Activated CD4-positive, CD25-positive, alpha-beta regulatory T cell treated with anti-CD3 and anti-CD28 coated beads, Interleukin-2, amount 50 U/mL, for 72 hours (primary cell): ENCODE measurements at places on chromosomes 2 and 18.

- DNase-seq, result no peak
These were observed 231.1 kb upstream of the EPAS1 start for GRCh38 chr2:46066116-46066515.

GRCh38 chr2:234334151-234334550 lies 162.7 kb downstream of the ARL4C start:
- no peak for DNase-seq

DNA sequence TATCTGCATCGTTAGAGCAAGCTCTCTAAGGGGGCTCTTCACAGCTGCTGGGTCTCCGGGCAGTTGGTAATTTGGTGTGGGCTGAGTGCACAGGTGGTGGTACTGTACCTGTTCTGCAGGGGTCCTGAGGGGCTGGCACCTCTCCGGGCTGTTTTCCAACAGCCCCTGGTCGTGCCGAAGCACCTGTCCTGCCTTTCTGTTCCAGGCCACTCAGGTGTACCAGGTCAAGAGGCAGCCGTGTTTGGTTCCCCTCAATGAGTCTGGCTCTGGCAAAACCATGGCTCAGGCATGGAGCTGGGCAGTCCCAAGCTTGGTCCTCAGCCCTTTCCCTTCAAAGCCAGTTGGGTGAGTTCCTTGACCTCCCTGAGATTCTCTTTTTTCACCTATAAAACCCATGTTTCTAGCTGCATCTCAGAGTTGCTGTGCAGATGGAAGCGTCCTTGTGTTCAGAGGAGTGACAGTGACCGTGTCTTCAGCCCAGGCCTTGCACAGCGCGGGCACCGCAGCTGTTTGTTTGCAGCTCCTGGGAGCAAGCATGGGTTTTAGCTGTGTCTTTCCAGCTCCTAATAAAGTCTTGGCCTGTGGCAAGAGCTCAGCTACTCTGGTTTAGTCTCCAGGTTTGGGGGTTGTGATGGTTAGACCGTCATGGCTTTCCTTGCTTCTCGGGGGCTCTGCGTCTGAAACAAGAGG lies 110.9 kb downstream of the GLI2 start:
- no peak for DNase-seq

GRCh38 chr2:118265873-118266455 lies 177.7 kb downstream of the INSIG2 start:
- DNase-seq, result no peak

- DNase-seq, result no peak
These were observed 832.0 kb upstream of the ZEB2 start for GRCh38 chr2:145351864-145352425.

DNA sequence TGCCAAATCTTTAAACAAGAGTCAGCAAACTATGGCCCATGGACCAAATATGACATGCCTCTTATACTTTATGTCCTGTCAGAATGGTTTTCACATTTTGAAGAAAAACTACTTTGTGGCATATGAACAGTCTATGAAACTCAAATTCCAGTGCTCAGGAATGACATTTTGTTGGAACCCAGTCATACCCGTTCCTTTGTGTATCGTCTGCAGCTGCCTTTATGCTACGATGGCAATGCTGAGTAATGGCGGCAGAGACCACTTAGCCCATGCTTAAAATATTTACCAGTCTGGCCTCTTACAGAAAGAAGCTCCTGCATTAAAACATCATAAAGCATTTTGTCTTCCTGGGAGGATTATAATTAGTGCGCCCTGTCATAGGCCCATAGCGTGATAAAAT lies 140.5 kb upstream of the FHL2 start:
- no peak for DNase-seq

DNA sequence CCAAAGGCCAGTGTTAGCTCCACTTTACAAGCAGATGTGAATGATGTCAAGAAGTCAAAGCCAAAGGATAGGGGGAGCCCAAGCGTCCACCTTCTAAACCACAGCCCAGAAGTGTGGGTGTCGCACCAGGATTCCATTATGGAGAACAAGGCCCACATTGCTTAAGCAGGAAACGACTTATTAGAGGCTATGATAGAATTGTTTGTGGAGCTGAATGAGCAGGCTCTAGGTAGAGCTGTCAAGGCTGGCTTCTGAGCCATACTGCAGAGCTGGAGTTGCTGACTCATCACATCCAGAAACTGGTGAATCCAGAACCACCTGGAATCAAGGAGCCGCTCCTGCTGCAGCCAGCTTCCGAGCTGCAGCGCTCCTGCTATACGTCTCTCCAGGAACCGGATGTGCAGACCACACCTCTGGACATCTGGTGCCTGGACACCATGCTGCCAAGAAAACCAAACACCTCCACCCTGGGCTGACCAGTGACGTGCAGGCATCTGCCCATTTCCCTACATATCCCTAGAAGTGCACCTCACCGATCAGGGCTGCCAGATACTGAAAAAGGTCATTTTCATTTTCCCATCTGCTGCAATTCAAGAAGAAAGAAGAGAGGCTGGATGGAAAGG lies 6.2 kb upstream of the TWIST2 start:
- DNase-seq, result no peak

DNA sequence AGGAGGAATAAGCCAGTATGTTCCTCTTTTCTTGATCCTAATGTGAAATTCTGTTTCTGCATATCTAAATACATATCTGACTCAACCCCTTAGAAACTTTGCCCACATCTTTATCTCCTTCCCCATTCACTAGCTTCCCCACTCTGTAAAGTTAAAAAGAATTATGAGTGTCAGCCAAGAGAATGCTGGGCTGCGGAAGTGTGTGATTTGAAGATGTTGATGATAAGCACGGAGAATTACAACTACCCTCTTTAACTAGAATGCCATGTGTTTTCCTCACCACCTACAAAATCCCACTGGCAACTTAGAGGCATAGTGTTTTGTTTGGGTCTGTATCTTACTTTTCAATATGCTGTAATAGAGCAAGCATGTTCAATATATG lies 490.4 kb upstream of the FANCL start:
- no peak for DNase-seq

- no peak for DNase-seq
These were observed 266.5 kb downstream of the PTGR3 start for GRCh38 chr18:74942319-74942910.

- DNase-seq, result no peak
These were observed 60.5 kb upstream of the POMC start for GRCh38 chr2:25228848-25229278.

DNA sequence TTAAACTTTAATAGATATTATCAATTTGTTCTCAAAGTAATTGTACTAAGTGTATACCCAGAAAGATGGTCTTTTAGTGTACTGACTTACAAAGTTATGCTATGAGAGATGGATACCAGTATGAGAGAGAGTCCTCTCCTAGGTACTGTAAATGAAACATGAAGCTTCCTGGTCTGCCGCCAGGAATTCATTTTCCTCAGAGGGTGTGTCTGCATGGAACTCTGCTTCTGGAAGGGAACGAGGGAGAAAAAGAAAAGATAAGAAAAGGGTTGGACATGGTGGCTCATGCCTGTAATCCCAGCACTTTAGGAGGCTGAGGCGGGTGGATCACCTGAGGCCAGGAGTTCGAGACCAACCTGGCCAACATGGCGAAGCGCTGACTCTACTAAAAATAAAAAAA lies 2.2 kb upstream of the SSB start:
- DNase-seq, result no peak

DNA sequence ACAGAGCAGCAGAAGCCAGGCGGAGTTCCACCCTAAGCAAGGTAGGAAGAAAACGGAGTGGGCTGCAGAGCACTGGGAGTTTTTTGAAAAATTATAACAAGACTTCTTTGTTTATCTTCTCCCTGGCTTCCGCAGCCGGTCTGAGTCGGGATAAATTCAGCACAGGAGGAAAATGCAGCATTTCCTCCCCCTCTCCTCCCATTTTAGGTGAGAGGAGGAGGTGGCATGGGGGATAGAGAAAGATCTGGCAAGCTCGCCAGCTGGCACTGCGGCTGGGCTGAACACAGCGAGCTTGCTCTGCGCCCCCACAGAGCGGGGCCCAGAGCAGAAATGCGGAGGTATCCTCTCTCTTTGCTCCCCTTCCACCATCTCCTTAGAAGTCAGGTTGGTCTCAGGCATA lies 17.7 kb upstream of the CHRNA1 start:
- no peak for DNase-seq

GRCh38 chr18:24368749-24369148 lies 28.9 kb downstream of the OSBPL1A start:
- DNase-seq, result no peak
